Tongue (tissue), 3 donors: ENCODE measurements at places on chromosomes 6 and 20. TPM values are rescaled to one million over a fixed set of nuclear protein-coding genes. Genes with fewer than 3 reads are reported as not detected.
A peak's percentile ranks its signal among the peaks of the same experiment; 100 is the strongest.

Gene AIF1
- 10.9 TPM for total RNA-seq

Gene SRMS
- not detected for total RNA-seq

Gene BMP7
- total RNA-seq = 16.0 TPM

Gene CST4
- not detected for total RNA-seq

Gene WFDC5
- total RNA-seq = not detected

Gene TNXB
- 214 TPM for total RNA-seq

DNA sequence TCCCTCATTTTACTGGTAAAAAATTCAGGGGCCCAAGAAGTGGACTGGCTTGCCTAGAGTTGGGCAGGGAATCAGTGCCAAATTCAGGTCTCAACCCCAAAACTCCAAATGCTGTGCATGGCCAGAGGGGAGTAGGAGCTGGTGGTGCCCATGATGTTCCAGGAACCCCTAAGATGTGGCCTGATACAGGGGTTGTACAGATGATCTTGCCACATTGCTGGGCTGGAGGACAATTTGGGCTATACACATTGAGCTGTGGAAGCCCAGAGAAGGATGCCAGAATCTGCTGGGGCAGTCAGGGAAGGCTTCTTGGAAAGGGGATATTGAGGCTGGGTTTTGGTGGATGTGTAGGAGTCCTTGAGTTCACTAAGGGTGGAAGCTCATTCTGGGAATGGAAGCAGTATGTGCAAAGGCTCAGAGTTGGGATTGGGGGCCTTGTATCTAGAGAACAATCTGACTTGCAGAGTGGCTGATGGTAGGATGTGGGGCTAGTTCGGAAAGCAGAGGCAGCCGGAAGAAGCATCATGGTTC, 38.0 kb upstream of the APCDD1L start:
- no peak for DNase-seq

GRCh38 chr6:93105017-93105416, 314.3 kb downstream of the EPHA7 start:
- no peak for DNase-seq

- DNase-seq = no peak
These were observed 1067.0 kb upstream of the MAP3K7 start for GRCh38 chr6:91653895-91654294.

DNA sequence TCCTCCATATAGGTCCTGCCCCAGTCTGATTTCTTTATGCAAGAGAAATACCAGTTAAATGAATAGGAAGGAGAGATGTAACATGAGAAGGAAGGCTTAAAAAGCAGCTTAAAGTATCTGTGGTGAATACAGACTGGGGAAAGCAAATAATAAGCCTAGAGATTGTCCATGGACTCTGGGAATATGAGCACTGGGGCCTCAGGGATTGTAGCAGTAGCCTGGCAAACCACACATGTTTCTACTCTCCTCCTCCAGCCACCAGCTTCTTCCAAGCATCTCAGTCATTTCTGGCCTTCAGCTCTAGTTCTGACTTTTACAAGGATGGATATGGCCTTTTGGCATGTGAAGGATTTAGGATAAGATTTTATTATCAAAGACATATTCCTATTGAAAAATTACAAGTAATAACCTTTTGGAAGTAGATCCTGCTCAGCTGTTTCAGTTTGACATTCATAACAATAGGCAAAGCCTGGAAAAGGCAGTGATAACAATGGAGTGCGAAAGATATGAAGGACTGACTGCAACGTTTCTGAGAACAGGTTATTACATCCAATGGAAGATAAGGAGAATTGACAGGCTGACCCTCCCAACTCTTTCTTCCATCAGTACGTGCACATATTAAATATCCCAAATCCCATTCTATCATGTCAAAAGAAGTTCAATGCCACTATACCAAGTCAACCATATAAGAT, 41.6 kb downstream of the CYP39A1 start:
- DNase-seq = peak; percentile 47

GRCh38 chr6:96787846-96788580, 49.3 kb downstream of the GPR63 start:
- DNase-seq = no peak

GRCh38 chr6:53830366-53830765, 35.6 kb downstream of the LRRC1 start:
- DNase-seq = no peak

DNA sequence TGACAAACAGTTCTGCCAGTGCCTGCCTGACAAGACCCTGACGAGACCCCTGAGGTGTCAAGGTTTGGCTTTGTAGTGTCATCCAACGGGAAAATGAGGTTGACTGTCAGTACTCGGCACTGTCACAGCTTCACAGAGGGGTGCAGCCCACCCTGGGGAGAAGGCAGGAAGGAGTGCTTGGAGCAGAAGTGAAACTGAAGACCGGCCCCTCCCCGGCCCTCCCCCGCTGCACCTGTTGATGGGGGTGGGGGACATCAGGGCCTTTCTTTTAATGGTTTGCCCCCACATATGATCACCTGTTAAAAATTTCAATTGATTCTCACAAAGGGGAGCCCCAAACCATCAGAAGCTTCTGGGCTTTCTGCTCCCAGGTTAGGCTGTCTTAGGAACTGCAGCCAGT, 6.8 kb downstream of the PMEPA1 start:
- no peak for DNase-seq

DNA sequence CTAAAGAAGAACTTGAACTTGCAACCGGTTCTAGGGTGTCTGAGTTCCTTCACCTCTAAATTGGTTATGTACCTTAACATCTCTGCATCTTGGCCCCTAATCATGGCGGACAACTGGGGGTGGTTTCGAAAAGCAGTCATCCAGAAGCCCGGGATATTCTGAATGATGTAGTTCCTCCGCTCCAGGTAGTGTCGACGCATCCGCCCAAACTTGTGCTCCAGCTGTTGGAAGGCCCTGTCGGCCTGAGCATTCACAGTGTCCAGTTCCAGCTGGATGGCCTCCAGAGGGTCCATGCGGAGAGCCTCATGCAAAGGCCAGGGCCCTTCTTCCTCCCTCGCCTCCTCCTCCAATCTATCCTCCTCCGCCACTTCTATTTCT, 887 bp downstream of the TSPYL1 start:
- DNase-seq = peak; percentile 76

DNA sequence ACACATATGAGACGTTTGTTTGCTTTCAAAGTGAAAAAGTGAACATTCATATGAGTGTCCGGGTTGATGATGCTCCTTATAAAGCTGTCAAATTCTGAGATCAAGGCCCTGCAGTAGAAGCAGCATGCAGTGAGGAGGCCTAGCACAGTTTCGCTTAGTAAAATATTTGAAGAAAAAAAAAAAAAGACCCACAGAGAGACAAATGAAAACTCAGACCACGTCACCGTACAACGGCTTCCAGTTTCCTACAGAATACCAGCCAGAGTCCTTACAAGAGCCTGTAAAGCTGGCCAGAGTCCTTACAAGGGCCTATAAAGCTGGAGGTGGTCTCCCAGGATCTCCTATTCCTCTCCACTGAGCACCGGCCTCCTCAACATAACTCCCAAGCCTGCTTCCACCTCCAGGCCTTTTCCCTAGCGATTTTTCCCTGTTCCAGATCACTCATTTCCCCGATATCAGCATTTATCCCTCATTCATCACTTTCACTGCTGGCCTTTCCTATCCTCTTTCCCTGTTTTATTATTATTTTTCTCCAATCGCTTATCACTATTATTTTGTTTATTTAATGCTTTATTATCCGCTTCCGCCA, 1.5 kb upstream of the HMGN4 start:
- DNase-seq = peak; percentile 83

DNA sequence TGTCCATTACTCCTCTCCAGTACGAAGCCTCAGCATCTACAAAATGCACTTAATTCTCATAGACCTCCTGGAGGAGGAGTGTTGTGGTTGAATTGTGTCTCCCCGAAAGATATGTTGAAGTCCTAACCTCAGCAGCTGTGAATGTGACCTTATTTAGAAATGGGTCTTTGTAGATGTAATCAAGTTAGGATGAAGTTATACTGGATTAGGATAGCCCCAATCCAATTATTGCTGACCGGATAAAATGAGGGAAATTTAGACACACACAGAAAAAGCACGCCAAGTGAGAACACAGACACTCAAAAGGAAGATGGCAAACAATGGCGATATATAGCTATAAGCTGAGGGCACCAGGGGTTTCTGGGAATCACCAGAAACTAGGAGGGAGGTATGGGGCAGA, 64.2 kb upstream of the FAM184A start:
- DNase-seq = no peak

DNA sequence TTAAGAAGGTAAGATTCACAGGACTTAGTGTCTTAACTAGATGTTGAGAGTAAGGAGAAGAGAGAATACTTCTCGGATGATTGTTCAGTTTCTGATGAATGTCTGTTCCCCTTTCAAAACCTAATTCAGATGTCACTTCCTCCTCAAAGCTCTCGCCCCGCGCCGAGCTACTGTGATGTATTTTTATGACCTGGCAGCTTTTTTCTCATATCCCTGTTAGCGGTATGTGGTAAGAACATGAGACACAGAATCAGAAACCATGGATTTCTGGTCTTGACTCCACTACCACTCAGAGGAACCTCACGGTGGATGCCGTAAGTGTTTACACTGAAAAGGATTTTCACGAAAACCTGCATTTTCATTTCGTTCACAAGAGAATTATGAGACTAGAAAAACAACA, 48.4 kb downstream of the CEP43 start:
- DNase-seq = no peak

- no peak for DNase-seq
These were observed 518 bp downstream of the PEX6 start for GRCh38 chr6:42978487-42978838.

DNA sequence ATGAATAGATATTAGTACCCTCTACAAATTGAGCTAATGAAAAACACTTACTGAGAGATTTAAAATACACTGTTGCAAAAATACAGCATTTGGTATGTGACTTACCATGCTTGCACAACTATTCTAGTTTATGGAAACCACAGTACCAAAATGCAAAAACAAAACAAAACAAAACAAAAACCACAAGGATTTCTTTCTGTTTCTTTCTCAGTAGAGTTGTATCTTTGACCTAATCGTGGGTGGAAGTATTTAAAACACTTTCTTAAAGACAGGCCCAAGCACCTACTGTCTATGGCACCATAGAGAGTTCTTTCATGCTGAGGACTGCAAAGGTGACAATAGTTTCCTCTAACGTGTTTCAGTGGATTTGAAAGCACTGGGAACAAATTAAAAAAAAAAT, 95.3 kb upstream of the C6orf118 start:
- no peak for DNase-seq

GRCh38 chr6:112338166-112338709, 8.9 kb upstream of the RFPL4B start:
- DNase-seq = no peak

DNA sequence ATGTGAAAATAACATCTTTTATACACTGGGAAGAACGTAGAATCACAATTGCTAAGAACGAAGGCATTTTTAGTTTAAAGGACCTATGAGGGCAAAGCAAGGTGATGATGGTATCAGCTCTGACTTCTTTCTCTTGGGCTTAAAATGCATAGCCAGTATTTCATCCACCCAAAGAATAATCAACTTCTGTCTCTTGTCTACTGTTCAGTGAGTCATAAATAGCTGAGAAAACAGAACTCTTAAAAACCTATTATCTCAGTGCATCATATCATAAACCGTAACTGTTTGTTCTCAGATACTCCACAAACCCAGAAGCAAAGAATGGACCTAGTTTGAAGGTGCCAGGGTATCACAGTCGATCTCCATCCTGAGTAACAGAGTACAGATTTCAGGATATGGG, 5.2 kb downstream of the PHF10 start:
- no peak for DNase-seq

- peak; percentile 77 for DNase-seq
These were observed 168.0 kb downstream of the HDGFL1 start for GRCh38 chr6:22737331-22737730.

DNA sequence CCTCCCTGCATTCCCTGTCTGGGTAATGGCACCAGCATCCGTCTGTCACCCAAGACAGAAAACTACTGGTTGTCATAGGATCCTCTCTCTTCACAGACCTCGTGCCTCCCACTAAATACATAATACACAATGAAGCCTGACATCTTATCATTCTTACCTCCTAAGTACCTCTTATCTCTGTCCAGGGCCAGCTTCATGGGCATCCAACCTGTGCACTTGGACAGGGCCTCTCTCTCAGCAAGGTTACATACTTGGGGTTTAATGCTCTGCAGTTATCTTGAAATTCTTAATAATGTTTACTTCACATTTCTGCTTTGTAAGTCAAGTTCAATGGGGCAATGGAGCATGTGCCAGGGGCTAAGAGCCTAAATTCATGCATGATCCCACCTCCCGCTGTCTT, 30.8 kb upstream of the KLHL31 start:
- DNase-seq = no peak

DNA sequence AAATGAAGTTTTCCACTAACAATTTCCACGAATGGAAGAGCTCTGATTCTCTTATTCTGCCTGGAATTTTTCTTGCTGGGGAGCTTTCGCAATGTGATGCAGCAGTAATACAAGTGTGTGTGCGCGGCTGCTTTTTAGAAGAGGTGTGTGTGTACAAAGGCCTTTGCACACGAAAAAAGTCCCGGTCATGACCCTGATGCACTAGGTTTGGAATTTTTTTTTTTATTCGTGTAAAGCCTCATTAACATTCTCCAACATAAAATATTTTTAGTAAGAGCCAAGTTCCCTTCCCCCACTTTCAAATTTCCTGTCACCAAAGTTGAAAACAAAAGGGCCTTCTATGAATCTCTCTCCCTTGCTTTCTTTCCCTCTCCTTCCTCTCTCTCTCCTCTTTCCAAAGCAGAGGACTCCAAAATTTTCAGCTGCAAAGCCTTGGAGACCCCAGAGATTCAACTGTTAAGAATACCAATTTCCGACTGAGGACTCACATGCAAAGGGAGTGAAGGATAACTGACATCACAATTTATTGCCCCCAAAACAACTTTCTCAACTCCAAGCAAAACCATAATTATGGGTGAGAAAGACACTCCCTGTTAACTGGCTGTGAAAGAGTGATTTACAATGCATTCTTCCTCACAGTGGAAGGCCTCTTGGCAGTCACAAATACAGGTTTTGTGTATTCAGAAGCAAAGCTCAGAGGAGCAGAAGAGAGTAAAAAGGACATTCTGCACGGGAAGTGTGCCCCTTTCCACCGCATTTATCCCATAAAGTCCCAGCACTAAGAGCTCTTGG, 421.2 kb upstream of the JARID2 start:
- peak; percentile 31 for DNase-seq
